ENCODE measurements at places on chromosomes 7 and 10.
A peak's percentile ranks its signal among the peaks of the same experiment; 100 is the strongest.

GRCh38 chr7:81414411-81414810 lies 355.4 kb downstream of the HGF start:
- no peak for DNase-seq

DNA sequence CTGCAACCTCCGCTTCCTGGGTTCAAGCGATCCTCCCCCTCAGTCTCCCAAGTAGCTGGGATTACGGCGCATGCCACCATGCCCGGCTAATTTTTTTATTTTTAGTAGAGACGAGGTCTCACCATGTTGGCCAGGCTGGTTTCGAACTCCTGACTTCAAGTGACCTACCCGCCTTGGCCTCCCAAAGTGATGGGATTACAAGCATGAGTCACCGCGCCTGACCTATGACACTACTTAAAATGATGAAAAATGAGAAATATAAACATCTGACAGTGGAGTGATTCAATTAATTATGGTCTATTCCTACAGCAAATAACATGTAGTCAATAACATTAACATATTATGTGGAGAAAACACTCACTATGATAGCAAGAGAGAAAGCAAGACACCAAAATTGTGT lies 2.2 kb downstream of the BRAT1 start:
- DNase-seq, result no peak

DNA sequence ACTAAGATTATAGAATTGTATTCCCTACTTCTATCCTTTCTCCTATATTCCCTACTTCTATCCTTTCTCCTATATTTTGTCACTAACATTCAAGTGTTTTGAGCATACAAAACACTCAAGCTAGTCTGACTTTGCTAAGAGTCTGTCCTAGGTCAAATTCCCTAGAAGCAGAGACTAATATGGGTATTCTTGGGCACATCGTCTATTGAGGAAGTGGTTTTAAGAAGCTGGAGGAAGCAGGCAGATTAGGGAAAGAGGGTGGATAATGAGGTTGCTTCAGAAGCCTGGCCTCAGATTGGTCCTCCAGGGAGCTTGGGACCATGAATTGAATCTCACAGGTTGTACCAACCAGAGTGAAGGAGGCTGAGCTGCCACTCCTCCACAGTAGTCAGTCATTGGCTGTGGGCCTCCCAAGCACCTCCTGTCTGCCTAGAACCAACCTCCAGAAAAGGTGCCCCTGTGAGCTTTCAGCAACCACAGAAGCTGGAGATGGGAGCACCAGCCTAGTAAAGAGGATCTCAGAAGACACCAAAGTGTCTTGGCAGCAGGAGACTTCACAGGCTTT lies 295.9 kb upstream of the PHF14 start:
- DNase-seq, result no peak

GRCh38 chr10:25725917-25726716 lies 207.9 kb upstream of the MYO3A start:
- no peak for DNase-seq

GRCh38 chr10:98107644-98108430 lies 26.6 kb upstream of the R3HCC1L start:
- DNase-seq, result no peak

- DNase-seq, result no peak
Measured at GRCh38 chr7:86148501-86148900, 495.2 kb upstream of the GRM3 start.

GRCh38 chr7:112395893-112396292 lies 54.4 kb upstream of the IFRD1 start:
- no peak for DNase-seq

DNA sequence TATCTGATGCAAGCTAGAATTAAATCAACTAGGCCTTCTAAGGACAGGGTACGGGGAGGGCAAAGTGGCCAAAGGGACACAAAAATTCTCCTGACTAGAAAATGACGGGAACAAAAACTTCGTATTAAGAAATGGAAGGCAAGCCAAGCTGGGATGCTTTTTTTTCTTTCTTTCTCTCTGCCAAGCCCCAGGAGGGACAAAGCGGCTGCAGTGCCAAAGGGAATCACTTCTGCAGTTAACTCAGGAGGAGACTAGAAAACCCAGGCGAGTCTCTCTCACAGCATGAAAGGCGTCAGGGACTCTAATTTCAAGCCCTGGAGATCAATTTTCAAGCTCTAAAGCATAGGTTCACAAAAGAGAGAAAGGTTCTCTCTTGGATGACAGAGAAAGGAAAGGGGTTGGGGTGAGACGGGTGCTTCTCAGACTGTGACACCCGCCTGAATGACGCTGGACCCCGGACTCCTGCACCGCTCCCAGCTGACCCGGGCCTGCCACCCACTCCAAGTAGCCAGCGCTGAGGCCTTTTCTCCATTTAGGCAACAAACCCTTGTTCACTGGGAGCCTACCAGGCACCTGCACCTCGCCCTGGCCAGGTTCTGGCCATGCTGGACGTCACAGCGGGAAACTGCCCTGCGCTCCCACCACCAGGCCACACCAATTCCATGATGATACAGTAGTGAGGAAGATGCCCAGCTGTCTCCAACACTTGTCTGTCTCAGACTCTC lies 56.5 kb downstream of the KIAA1549 start:
- DNase-seq, result no peak

DNA sequence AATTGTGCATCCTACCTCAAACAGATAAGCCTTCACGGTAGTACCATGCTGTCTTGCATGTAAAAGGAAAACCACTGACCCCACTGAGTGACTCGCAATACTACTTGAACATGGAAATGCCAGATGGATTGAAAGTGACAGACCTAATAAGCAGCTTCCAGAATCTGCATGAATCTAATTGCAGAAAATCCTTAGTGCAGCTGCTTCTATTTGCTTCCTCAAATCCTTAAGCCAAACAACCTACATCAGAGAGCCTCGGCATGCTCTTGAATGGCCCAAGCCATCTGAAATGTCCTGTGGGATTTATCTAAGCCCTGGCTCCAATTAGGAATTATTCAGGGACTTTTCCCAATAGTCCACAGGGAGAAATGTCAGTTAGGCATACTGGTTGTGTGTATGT lies 509.5 kb upstream of the CELF2 start:
- no peak for DNase-seq

DNA sequence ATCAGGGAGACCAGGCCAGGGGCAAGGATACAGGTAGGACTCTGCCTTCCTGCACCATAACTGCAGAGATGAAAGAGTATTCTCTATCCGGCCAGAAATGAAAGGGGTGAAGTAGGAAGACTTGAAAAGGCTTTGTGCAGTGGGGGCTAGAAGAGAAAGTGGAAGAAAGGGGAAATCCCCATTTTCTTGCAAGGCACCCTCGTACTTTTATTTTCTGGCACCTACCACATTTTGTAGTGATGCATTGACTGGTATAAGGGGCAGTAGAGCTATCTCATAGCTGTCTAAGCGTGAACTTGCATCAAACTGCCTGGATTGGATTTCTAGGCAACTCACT lies 752 bp upstream of the CAMK2G start:
- DNase-seq, result no peak

DNA sequence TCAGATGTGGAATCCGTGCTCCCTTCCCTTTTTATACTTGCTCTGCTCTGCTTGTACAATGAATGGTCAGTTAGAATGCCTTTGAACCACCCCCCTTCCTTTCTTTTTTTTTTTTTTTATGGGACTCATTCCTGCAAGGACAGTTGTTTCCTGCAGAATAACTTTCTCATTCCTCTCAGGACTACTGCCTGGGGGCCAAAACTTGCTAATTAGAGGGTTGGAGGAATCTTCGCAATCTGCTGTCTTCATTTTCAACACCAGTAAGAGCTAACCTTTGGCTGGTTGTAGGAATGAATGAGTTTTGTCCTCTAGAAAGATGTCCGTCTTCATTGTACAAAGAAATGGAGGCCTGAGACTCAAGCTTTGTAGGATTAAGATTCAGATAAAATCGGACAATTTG lies 868.1 kb downstream of the LRMDA start:
- no peak for DNase-seq

DNA sequence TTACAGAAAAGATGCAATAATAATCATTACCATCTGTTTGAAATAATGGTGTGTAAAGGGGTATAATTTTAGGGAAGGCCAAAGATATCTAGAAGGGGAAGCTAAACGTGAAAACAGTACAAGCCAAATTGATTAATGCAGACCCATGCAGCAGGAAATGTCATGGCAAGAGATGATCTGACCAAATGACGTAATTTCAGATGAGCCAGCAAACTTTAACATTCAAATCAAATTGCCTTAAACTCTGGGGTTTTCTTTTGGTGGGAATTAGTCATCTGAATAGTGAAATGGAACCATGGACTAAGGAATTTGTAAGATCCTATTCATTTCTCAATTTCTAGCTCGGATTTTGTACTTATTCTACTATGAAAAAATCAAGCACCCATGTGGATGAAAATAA lies 21.4 kb upstream of the SCIN start:
- DNase-seq, result no peak

- no peak for DNase-seq
Measured at GRCh38 chr7:132225216-132226030, 350.8 kb downstream of the PLXNA4 start.

- no peak for DNase-seq
Measured at GRCh38 chr10:5813091-5813340, 218 bp downstream of the GDI2 start.

DNA sequence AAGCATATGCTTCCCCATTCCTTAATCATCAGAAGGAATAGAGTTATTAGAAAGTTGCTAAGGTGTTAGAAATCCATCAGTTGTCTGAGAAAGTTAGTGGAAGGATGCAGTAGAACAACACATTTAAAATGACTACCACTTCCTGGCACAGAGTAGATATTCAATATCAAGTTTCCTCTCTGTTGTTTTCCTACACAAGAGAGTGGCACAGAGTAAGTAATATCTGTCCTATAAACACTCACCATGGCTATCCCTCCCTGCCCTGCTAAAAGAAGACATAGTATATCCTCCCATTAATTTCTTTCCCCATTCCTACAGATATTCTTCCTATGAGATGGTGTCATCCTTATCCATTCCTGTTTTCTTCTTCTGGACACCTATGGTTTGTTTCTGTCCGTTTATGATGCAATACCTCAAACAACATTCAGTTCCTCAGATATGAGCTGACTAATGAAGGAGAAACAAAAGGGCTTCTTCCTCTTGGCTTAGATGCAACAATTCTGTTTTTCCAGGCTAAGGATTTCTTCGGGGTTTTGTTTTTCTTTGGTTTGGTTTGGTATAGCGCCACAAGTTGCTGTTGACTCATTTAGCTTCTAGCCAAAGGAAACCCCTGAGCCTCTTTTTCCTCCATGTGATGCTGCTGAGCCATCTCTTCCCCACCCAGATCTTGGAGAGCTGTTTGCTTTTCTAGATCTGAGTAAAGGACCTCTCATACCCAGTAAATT lies 32.9 kb upstream of the BPGM start:
- DNase-seq, result no peak

- no peak for DNase-seq
Measured at GRCh38 chr10:132298038-132298881, 9.5 kb downstream of the STK32C start.

DNA sequence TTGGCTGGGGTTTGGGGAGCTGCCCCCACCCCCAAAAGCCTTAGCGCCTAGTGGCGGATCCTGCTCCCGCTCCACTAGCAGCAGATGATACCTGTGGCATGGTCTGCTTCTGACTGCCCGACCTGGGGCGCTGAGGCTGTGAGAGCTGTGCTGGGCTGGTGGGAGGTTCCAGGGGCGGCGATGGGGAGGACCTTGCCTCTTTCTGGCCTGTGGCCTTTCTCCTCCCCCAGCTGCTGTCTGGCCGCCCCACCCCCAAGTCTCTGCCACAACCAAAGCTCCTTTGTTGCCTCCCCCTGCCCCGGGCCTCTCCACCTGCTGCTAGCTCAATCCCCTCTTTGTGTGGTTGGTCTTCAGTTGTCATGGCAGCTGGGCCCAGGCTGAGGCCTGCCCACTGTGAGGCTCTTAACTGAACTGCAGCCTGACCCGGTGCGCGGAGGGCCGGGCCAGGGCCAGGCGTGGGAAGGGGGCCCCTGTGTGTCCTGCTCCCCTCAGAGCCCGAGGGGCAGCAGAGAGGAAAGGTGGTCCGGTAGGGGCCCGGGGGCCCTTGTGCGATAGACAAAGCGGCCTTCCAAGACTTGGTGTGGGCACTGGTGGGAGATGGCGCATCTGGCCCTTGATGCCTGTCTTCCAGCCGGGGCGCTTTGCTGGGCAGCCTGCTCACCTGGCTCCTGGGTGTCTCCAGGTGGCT lies 4.7 kb downstream of the ZNF775 start:
- no peak for DNase-seq

DNA sequence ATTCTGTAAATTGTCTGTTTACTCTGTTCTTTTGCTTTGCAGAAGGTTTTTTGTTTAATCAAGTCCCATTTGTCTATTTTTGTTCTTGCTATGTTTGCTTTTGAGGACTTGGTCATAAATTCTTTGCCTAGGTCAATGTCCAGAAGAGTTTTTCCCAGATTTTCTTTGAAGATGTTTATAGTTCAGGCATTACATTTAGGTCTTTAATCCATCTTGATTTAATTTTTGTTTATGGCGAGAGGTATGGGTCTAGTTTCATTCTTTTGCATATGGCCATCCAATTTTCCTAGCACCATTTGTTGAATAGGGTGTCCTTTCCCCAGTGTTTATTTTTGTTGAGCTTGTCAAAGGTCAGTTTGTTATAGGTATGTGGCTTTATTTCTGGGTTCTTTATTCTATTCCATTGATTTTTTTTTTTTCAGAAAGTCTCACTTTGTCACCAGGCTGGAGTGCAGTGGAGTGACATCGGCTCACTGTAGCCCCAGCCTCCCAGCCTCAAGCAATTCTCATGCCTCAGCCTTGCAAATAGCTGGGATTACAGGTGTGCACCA lies 11.6 kb upstream of the ENTPD7 start:
- DNase-seq, result no peak

- DNase-seq, result no peak
Measured at GRCh38 chr7:157525491-157525915, 188.7 kb downstream of the DNAJB6 start.

DNA sequence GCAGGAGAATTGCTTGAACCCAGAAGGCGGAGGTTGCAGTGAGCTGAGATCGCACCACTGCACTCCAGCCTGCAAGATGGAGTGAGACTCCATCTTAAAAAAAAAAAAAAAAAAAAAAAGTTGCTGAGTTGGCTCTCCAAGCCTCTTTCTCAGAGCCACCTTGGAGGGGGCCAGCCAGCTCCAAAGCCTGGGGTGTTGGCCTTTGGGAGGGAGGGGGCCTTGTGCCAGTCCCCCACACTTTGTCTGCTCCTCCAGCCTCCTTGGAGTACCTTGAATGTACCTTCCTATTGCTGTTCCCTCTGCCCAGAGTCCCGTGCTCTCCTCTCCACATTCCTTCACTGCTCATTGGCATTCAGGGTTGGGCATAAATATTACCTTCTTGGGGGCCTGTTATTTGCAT lies 62.4 kb downstream of the GRK5 start:
- DNase-seq, result no peak

- DNase-seq, result peak; percentile 52
Measured at GRCh38 chr10:14601872-14602725, 172.6 kb downstream of the FAM107B start.

Measured in stimulated activated CD4-positive, alpha-beta T cell treated with anti-CD3 and anti-CD28 coated beads, Interleukin-4, amount 100 ng/mL, for 1 hour (primary cell).